Posterior vena cava (tissue), 2 donors: ENCODE measurements at places on chromosomes 12 and 14. TPM values are rescaled to one million over a fixed set of nuclear protein-coding genes. Genes with fewer than 3 reads are reported as not detected.

Gene NEUROD4
- total RNA-seq: not detected

Gene KRT85
- not detected for total RNA-seq

Gene KRT74
- total RNA-seq: not detected

Gene TCTN2
- 7.6 TPM for total RNA-seq

Gene COX8C
- not detected for total RNA-seq

Gene IFNG-AS1
- 0.24 TPM for total RNA-seq

Gene NRIP2
- 3.6 TPM for total RNA-seq

Gene MDM1
- 12.6 TPM for total RNA-seq

Gene HOMEZ
- 5.2 TPM for total RNA-seq

Gene CAPZA3
- total RNA-seq: not detected
